ENCODE measurements at places on chromosomes 3 and 15.

DNA sequence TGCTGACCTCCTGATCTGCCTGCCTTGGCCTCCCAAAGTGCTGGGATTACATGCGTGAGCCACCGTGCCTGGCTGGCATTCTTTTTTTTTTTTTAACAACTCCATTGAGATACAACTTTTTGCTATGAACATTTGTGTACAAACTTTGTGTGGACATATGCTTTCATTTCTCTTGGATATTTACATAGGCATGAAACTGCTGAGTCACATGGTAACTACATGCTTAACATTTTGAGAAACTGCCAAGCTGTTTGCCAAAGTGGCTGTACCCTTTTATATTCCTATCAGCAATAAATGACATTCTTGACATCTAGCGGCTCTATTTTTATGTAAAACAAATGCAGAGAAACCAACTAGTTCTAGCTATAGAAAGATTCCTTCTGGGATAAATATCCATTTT is 8.7 kb upstream of the YEATS2 start:
- no peak for DNase-seq

- no peak for DNase-seq
These were observed 251.4 kb downstream of the ADAMTS17 start for GRCh38 chr15:100090411-100090810.

- DNase-seq: no peak
These were observed 8.8 kb downstream of the NECTIN3 start for GRCh38 chr3:111080413-111080812.

DNA sequence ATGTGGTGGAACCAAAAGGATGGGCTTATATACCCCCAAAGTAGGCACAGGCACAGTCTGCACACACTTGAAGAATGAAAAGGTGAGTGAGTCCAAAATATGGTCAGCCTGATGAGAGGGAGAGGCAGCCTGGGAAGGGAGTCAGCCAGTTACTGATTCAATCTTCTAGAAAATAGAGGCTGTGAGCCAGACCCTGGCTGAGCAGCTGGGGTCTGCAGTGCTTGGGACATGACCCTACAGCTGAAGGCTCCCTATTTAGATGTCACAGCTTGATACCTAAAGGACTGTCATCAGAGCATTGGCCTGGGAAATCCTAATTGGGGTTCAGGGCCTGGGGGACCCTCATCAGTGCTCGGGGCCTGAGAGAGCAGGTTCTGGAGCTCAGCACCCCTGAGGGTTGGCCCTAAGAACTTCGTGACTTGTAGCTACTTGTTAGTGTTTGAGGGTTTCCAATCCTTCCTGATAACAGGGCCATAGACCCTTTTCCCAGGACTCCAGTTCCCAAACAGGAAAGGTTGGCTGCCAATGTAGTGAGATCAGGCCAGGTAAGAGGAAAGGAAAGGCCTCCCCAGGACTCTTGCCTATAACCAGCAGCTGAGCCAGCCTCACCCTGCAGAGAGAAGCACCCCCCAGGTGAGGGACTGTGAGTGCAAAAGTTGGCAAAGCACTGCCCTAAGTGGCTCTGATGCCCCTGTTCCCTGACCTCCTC is 54.7 kb upstream of the SLCO2A1 start:
- DNase-seq: no peak

DNA sequence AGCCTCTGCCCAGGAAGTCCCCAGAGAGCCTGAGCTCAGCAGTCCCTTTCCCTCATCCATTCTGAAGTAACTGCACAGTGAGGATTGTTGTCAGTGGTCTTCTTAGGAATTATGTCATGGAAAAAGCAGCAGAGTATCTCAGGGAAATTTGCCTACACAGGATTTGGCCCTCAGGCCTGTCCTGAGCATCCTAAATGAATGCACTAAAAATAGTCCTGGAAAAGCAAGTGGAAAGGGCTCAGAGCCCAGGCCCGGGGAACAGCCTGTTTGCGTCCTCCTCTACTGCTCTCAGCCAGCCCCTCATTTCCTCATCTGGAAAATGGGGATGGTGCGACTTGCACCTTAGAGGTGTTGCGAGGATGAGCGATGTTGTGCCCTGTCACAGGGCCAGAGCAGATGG is 21.6 kb downstream of the LYSMD4 start:
- DNase-seq: no peak

DNA sequence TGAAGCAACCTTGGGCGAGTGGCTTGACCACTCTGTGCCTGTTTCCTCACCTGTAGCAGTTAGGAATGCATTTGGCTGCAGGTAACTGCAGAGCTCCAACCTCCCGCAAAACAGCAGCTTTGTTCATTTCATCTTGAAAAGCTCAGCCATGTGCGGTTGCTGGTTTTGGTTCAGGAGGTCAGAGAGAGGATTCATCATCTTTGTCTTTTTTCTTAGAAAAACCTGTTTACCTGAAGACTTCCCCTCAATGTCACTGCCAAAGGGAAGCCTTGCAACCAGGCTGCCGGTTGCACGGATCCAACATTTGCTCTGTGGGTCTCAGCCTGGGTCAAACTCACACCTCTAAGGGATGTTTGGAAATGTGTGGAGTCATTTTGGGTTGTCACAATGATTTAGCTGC is 16.4 kb upstream of the FURIN start:
- no peak for DNase-seq

DNA sequence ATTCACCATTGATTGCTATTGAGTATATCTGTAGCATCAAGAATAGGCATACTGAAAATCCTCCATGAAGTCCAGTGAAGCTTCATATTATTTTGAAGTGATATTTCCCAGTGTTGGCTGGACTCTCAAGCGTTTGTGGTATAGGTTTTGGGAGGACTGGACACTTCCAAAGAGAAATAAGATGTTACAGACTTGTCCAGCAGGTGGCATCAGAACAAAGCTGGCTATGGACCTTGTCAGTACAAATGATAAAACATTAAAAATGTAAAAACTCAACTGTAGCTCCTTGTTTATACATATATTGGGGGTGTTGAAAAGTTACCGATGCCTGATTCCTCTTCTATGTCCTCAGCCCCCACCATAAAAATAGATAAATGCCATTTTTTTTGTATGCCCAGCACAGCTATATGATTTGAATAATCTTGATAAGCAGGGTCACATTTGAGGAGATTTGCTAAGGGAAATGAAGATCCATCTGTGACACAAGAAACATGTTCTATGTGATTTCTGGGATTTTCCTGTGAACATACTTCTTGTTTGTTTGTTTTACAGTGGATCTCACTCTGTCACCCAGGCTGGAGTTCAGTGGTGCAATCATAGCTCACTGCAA is 54.5 kb upstream of the GOLGA6B start:
- no peak for DNase-seq

DNA sequence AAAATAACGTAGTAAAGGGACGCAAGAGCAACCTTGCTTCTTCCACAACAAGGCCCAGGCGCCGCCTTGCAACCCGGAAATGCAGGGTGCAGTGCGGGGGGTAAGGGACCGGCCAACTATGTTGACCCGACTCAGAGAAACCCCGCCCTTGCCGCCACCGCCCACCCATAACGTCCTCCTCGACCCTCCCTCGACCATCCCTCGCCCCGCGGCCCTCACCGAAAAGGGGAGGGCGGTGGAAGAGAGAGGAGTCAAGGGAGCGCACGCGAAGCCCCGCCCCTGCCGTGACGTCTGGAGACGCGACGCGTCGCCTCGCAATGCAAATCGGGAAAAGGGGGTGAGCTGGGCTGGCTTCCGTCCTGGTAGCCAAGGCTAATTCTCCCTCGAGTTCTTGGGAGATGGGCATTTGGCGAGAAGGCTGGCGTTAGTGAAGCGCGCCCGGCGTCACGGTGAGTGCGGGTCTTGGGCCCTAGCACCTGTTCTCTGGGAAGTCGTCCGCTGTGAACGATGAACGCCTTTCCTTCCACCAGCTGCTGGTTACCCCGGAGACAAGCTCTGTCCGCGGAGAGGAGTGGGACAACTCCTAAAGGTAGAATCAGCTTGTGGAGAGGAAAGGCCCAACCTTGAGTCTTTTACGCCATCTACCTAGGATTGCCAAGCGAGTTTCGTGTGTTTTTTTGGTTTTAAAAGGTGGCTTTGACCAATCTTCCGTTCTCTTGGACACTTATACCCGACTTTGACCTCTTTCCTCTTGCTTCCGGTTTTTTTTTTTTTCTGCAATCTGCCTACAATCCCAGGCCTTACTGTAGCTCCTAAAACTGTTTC is at the start of gene USP8:
Gene USP8 (plus strand): TSS at position 340 of the 825 bp plus-strand sequence. CDS start 14,669 bp downstream, outside the sequence.
- DNase-seq: peak; percentile 88

GRCh38 chr3:53693451-53693850 is 152.8 kb downstream of the CHDH start:
- no peak for DNase-seq

All from NCI-H1048 (cell line).